ENCODE measurements at places on chromosomes 1 and 21.

DNA sequence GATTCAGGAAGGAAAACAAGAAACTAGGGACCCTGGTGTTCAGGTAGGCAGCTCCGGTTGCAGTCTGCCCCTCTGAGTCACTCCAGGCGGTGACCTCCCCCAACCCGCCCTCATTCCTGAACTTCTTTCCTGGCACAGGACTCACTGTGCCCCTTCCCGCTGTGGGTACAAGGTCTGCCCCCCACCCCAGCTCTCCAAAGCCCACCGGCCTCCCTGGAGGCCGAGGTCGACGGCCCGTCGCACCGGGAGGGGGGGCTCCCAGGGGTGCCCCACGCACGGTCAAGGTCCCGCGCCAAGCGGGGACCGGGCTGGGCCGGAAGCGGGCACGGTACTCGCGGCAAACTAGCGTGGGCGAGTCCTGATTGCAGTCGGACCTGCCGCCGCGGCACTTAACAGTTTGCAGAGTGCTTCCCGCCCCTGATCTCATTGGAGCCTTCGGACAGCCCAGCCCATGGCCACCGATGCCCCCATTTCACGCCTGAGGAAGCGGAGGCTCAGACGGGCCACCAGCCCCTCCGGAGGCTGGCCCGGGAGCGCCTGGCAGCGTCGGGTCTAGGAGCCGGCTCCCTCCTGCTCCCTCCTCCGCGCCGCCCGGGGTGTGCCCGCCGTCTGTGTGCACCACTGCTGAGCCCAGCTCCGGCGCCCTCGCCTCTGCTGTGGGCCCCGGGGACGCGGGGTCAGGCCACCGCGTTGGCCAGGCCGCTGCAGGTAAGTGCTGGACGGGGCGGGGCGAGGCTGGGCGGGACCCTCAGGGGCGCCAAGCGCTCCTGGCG is at the start of gene GJB3:
GJB3 (plus strand) TSS at position 144 of the 773 bp plus-strand sequence. CDS start 3,549 bp downstream, outside the sequence.
- no peak for DNase-seq

- DNase-seq = no peak
Measured at GRCh38 chr1:58839846-58840835, 56.3 kb upstream of the JUN start.

DNA sequence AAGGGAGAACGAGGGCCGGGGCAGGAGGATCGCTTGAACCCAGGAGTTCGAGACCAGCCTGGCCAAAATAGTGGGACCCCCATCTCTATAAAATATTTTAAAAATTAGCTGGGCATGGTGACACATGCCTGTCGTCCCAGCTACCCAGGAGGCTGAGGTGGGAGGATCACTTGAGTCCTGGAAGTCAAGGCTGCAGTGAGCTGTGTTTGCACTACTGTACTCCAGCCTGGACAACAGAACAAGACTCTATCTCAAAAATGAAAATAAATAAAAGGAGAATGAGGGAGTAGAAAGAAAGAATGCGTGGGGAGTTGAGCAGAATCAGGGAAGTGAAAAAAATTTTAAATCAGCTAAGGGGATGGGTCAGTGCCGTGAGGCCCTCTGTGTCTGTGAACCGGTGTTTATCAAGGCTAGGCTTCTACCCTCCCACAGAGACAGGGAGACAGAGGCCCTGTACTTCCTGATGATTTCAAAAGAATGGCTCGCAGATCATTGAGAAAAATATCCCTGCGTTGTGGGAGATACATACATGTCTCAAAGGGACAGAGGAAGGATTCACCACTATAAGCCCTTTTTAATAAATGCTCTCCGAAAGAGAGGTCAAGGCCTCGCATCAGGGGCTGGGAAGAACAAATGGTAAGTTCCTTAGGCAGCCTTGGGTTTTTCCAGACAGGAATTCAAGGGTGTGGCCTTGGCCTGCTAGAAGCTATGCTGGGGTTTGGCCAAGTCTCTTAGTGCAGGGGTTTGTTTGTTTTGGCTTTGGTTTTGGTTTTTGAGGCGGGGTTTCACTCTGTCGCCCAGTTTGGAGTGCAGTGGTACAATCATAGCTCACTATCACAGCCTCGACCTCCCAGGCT is 20.7 kb downstream of the IL10RB start:
- DNase-seq = no peak

- DNase-seq = no peak
Measured at GRCh38 chr1:10649517-10650201, 146.8 kb downstream of the CASZ1 start.

- no peak for DNase-seq
Measured at GRCh38 chr1:26009796-26010447, 11.7 kb upstream of the EXTL1 start.

DNA sequence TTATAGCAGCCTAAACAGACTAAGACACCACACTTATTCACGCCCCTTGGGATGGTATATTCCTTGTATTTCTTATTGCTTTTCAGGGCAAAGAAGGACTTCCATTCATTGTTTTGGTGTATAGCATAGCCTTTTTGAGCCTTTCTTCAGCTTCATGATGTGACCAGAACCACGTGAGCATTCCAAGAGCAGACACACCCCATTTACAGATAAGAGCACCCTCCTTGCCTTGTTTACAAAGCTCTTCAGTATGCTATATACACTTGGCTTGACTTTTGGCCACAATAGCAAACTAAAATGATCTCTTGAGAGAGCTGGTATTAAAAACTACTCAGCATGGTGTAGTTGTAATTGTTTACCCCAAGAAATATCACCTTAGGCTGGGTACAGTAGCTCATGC is 78.7 kb downstream of the PIK3R3 start:
- no peak for DNase-seq

GRCh38 chr21:38042246-38042645 is 126.0 kb upstream of the KCNJ6 start:
- DNase-seq = no peak

- no peak for DNase-seq
Measured at GRCh38 chr1:226736001-226736907, 2.8 kb downstream of the ITPKB start.

DNA sequence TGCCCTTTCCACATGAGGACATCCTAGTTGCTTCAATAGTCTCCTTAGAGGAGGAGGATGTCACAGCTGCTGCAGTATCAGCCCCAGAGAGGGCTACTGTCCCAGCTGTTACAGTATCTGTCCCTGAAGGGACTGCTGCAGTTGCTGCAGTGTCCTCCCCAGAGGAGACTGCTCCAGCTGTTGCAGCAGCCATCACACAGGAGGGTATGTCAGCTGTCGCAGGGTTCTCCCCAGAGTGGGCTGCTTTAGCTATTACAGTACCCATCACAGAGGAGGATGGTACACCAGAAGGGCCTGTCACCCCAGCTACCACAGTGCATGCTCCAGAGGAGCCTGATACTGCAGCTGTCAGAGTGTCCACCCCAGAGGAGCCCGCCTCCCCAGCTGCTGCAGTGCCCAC is 78.5 kb upstream of the BMP8A start:
- DNase-seq = no peak

DNA sequence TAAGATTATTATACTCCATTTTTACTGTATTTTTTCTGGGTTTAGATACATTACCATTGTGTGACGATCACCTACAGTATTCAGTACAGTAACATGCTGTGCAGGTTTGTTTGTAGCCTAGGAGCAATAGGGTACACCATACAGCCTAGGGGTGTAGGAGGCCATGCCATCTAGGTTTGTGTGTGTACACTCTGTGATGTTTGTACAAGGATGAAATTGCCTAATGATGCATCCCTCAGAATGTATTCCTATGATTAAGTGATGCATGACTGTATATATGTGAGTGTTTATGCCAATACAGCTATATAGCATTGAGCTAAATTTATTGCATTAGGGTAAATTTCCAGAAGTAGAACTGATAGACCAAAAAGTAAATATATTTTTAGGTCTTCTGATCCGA is 23.3 kb downstream of the TUFT1 start:
- no peak for DNase-seq

DNA sequence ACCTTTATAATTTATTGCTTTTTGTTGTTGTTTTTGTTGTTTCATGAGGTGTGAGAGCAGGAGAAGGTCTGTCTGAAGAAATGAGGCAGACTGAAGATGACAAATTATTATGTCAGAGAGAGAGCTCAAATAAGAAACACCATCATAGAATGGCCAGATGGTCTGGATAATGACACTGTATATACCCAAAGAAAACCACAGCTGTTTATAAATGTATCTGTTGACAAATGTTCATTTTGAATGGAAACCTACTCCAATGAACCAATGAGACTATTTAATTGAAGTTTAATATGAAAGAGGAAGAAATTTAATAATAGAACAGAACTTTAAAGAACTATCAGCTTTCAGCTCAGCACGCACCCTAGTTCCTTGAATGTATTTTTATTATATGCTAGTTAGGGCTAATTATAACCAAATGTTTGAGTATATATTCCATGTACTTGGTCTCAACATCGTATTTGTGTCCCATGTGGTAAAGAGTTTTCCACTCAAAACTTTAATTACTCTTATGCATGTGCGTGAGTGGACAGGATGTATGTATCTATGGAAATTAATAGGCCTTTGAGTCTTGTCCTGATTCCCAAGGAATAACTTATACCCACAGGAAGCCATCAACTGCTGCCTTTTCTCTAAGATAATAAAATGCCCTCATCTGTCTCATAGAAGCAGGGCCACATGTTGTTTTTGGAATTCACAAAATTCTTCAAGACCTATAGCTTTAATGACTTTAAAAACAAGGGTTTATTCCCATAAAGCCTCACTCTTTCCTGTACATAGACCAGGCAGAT is 202.7 kb downstream of the KCNK2 start:
- no peak for DNase-seq

- no peak for DNase-seq
Measured at GRCh38 chr1:233470741-233471499, 143.0 kb upstream of the KCNK1 start.

DNA sequence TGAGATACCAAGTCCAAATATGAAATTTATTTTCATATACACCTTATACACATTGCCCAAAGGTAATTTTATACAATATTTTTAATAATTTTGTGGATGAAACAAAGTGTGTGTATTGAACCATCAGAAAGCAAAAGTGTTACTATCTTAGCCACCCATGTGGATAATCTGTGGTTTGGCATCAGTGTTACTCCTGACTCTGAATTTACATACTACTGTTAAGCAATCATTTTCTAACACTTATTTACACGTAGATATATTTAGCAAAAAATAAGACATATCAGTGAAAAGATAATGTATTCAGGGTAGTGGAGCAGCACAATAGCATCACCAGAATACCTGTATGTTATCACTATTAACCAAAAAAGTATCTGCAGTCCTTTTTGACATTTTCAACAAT is 23.8 kb downstream of the DENND2D start:
- no peak for DNase-seq

DNA sequence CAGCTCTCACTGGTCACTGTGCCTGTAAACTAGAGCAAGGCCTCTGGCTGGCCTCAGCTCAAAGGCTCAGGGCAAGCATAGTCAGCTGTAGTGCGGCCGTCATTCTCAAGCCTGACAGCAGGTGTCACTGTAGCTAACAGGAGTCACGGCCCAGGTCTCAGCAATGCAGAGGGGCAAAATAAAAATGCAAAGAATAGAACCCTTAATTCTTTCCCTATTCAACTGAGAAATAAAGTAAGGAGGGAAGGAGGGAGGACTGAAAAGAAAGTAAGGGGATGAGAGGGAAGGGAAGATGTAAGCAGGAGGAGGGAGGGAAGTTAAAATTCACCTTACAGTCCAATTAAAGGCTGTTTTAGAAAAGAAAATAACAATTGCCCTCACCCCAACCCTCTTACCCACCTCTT is 106.1 kb downstream of the KIAA0319L start:
- DNase-seq = peak; percentile 81

DNA sequence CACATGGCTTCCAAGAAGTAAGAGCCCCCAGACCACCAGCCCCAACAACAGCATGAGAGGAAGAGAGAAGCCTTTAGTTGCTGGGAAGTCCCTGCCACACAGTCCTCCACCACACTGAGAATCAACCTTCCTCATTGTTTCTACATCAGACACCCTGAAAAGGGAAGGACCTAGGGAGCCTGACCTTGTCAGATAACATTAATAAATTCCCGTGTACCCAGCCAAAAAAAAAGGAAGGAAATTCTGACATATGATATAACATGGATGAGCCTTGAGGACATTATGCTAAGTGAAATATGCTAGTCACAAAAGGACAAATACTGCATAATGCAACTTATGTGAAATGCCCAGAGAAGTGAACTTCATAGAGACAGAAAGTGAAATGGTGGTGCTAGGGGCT is 65.6 kb upstream of the ARHGAP29 start:
- DNase-seq = no peak

DNA sequence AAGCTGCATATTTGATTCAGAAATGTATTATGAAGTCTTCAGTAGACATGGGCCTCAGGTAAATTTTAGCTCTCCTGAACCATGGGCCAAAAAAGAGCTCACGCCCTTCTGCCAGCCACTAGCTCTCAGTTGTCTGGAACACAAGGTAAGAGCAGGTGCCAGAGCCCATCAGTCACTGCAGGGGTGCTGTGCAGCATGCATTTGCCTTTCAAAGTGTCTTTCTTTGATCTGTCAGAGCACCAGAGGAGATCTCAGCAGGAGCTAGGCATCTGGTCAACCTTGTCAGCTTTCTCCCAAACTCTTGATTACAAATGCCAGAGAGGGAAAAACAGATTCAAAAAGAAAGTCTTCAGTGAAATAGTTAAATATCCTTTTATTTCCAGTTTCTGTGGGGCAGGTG is 332.3 kb downstream of the COL11A1 start:
- no peak for DNase-seq

GRCh38 chr1:164093543-164093942 is 465.4 kb upstream of the PBX1 start:
- no peak for DNase-seq

- DNase-seq = no peak
Measured at GRCh38 chr1:111679541-111679940, 59.7 kb downstream of the INKA2 start.

GRCh38 chr21:19785941-19786340 is 1212.3 kb upstream of the NCAM2 start:
- DNase-seq = no peak

DNA sequence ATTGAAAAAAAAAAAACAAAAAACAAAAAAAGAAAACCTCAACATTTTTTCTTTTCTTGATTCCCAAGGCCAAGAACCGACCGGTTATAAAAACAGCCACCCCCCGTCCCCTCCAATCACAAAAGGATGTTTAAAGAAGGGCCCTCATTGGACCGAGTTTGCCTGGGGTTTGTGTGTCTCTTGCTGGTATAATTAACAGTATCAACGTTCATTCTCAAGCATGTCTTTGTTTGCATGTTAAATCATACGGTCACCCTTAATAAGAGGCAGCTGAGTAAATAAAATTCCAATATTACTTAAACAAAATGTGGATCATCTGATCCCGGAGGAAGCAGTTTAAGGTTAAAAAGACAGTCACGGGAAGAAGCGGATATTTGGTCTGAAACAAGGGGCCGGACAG is 201.1 kb downstream of the PRDM2 start:
- no peak for DNase-seq

- no peak for DNase-seq
Measured at GRCh38 chr1:53956308-53957168, 10.4 kb downstream of the LRRC42 start.

GRCh38 chr1:230048922-230049321 is 18.1 kb upstream of the GALNT2 start:
- no peak for DNase-seq

All from mesothelial cell of epicardium (in vitro differentiated cells).